ENCODE measurements at places on chromosomes 5 and 9.

- no peak for DNase-seq
These were observed 131.3 kb downstream of the FRMD3 start for GRCh38 chr9:83406921-83407320.

DNA sequence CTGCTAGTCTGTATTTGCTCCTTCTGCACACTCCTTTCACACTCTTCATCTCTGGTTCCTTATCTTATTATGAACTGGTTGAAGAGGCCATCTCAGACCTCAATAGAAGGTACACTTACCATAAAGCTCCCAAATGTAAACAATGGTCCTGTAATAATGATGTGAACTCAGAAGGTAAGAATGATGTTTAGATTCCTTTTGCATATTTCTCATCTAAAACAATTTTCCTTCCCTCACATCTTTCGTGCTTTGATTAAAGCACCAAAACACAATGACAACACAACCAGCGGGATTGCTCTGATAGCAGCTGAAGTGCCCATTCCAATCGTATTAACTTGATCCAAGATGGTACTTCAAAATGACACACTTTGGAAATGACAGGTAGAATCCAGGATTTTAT, 34.3 kb downstream of the NFIB start:
- DNase-seq = no peak

DNA sequence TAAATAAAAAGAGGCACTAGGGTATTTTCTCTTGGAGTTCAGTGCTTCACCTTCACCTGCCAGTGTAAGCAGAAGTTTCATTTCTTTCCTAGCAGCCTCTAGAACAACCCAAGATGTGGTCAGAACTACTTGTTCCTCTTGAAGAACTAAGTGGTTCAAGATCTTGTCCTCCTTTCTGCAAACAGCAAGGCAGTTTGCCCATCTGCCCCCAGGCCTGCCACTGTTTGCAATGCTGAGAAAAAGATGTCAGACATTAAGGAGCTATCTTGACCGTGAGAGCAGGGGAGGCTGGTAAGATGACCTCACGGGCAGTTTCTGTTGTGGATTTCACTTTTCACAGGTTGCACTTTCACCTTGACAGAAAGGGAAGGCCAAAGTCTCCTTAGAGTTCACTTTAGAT, 52.0 kb upstream of the KLF4 start:
- no peak for DNase-seq

- no peak for DNase-seq
These were observed 76.3 kb downstream of the TMEM167A start for GRCh38 chr5:83000922-83001321.

GRCh38 chr5:135997673-135998335, 31.0 kb upstream of the TGFBI start:
- DNase-seq = no peak

DNA sequence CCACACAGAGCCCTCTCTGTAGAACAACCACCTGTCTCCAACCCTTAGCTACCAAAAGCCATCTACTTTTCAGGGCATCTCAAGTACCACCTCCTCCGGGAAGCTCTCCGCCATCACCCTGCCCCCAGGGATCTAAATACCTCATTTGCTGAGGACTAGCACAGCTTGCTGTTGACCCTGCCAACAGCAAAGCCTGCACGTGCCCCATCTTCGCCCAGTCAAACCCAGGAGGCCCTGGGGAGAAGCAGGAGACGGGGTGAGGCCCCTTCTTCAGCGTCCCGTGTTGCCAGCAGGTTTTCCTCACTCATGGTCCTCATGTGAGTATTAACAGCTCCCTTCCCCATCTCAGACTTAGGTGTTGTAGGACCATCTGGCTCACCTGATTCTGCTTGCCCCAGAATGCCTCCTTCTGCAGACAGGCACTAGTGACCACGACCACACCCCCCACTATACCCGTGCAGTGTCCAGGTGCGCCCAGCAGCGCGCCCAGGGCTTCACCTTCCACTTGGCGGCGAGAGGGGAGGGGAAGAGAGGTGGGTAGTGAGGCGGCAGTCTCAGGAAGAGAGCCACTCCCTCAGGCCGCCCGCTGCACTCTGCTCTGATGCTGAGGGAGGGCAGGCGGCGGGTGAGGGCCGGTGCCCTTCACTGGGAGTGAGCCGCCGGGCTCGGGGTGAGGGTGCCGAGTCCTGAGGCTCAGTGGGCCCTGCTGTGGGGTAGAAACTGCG, 11.1 kb downstream of the VAV2 start:
- no peak for DNase-seq

DNA sequence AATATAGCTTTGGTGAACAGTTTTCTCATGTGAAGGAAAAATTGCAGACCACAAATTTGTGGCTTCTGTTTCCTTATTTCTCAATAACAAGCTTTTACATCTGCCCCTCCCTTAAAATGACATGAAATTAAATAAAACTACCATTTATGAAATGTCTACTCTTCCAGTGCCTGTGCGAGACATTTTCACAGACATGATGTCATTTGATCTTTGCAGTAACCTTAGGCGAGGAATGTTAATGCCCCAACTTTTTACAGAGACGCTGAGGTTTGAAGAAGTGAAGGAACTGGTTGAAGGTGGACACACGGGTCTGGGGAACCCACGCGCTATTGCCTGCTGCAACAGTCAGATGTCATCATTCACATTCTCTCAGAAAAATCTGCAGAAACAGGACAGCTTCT, 61.5 kb downstream of the OSTF1 start:
- DNase-seq = no peak

DNA sequence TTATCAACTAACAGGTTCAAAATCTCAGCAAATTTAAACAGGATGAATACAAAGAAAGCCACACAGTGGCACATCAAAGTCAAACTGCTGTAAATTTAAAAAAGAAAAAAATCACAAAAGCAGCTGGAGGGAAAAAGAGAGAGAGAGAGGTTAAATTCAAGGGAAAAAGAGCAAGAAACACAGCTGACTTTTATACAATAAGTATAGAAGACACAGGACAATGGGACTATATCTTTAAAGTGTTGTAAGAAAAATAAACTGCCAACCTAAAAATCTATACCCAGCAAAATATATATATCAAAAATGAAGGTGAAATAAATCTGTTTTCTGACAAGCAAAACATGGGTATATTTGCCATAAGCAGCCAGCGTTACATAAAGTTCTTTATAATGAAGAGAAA, 261.5 kb downstream of the TLE1 start:
- DNase-seq = no peak

GRCh38 chr9:131237291-131237690, 39.0 kb downstream of the FAM78A start:
- no peak for DNase-seq

GRCh38 chr5:175460126-175460525, 16.1 kb upstream of the DRD1 start:
- DNase-seq = no peak

GRCh38 chr5:55917402-55918086, 66.4 kb downstream of the IL31RA start:
- no peak for DNase-seq

DNA sequence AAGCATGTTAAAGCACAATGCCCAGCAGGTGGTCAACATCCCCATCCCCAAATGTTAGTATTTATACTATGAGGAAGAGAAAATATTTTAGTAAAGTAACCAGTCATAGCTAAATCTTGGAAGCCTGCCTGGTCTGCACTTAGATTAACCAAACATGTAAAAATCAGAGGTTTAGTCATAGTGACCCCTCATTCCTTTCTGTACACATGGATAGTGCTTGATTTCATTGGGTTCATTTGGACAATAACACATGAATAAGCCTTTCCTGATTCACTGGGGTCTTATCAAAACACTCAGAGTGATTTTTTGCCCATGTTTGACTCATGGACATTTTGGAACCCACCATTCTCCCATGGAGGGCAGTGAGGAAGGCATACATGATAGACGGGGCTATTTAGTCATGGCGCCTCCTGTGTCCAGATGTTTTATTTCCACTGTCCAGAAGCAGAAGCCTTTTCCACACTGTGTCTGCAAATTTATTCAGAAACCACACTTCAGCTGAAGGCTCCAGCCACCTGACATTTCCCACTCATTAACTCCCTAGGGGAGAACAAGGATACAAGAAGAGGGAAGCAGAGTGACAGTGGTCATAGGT, 32.5 kb downstream of the OR1J1 start:
- no peak for DNase-seq

- no peak for DNase-seq
These were observed 34.1 kb upstream of the SLC9A3 start for GRCh38 chr5:558326-558725.

- DNase-seq = no peak
These were observed 88.2 kb upstream of the NIPAL4 start for GRCh38 chr5:157371655-157372471.

GRCh38 chr9:106644661-106645060, 218.3 kb upstream of the ZNF462 start:
- DNase-seq = no peak

DNA sequence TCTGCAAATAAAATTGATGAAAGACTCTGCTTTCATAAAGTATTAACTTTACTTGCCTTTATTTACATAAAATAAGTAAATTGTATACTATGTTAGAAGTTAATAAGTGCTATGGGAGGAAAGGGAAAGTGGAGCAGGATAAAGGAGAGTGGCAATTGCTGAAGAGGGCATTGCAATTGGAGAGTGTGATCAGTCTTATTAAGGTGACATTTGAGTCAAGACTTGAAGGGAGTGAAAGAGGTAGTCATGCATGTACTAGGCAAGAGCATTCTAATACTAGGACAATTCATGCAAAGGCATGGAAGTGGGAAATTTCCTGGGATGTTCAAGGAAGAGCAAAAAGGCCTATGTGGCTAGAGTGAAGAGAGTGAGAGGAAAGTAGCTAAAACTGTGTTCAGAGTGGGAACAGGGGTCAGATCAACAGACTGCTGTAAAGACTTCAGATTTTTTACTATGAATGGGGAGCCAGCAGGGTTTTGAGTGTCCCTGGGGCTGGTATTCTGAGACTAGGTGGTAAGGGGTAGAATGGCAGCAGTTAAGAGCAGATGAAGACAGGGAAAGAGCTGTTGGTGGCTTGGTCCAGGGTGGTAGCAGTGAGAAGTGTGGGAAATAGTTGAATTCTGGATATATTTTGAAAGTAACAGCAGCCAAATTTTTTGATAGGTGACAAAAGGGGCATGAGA, 182.3 kb upstream of the RIOK2 start:
- DNase-seq = no peak

GRCh38 chr9:95742821-95743220, 132.7 kb upstream of the ERCC6L2 start:
- DNase-seq = no peak

DNA sequence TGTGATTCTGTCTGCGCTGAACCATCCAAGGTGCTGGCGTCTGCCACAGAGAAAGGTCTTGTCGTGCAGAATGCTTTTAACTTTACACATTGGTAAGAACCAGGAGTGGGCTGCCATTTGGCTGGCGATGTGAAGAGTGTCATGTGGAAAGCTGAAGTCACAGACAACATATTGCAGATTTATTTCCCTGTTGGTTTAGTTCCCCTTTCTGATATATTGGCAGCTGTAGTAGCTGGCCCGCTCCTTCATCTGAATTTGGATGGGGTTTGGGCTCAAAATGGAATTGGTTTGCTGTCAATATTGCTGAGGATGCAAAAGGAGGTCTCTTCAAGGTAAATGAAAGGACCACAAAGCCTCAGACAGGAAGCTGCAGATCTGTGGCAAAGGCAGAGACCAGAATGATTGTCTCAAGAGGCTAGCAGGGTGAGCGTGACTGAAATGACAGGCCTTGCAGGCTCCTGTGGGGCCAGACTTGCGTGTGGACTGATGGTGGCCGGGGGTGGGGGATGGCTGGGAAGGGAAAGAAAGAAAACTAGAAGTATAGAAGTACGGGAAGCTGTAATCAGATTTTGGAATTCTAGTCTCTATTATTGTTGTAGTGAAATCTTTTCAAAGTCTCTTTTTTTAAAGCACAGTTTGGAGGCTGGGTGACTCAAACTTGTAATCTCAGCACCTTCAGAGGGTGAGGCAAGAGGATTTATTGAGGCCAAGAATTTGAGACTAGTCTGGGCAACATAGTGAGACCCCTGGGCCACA, 25.1 kb upstream of the CD180 start:
- peak; percentile 19 for DNase-seq

DNA sequence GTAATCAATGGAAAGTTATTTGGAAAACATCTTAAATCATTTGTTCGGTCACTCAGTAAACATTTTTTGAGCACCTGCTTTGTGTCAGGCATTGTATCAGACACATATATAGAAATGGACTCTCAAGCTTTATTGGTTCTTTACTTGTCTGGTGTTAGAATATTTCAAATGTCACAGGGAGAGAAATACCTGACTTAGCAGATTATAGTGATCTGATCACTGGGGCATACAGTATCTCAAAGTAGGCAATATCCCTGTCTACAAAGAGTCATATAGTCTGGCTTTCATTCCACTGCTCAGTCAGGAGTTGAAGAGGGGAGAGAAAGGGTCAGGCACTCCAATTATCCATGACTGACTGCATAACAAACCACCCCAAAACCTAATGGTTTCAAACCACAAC, 30.2 kb downstream of the ENTREP1 start:
- no peak for DNase-seq

DNA sequence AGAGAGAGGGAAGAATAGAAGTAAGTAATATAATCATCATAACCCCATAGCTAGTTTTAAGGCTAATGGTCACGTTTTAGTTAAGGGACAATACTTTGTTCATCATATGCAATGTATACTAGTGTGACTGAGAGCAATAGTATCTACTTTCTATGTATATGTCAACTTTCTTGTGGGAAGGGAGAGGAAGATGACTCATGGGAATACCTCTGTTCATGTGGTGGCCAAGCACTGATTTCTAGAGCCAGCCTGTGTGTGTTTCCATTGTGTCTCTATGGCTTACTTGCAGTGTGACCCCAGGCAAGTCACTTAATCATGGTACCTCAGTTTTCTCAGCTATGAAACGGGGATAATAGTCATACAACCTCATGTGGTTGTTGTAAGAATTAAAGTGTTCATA, 639.6 kb downstream of the CETN3 start:
- no peak for DNase-seq

- no peak for DNase-seq
These were observed 590.4 kb downstream of the PRELID2 start for GRCh38 chr5:145244788-145245187.

GRCh38 chr9:84731696-84732095, 62.2 kb downstream of the NTRK2 start:
- no peak for DNase-seq

- DNase-seq = no peak
These were observed 8.0 kb upstream of the TNFSF15 start for GRCh38 chr9:114813717-114814418.

DNA sequence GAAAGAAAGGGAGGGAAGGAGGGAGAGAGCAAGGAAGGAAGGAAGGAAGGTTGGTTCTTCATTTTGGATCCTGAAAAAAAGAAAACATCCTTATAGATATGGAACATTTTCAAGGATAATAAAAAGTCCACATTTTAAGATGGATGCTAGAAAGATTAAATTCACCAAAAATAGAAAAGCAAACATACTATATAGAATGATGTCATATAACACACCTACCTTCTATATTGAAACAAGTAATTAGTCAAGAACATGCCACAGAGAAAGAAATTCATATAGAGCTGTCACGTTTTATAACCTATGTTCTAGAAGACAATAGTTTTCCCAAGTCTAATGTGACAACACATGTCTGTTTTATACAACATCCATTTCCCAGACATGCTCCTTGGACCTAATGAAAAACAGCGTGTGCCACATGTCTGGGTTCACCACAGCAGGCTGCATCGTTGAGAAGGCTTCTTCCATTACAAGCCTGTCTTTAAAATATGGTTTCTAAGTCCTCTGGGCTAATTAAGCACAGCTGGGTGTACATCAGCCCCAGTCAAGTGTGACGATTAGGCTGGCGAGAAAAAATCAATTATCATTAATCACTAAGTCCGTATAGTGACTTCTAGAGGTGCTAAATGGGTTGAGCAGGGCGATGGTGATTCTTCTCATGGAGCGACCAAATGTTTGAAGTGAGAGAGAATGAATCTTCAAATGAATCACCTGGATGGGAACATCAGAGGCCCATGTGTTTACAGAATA, 301.8 kb downstream of the TLE1 start:
- no peak for DNase-seq

- no peak for DNase-seq
These were observed 1188.1 kb downstream of the DTWD2 start for GRCh38 chr5:117800261-117800660.

Measured in T-helper 1 cell (primary cell).